ENCODE measurements at places on chromosomes 3 and 15.
A peak's percentile ranks its signal among the peaks of the same experiment; 100 is the strongest.

- no peak for DNase-seq
Measured at GRCh38 chr3:102102394-102102793, 253.1 kb downstream of the NFKBIZ start.

- DNase-seq, result no peak
Measured at GRCh38 chr15:67290319-67290718, 35.7 kb downstream of the IQCH start.

- DNase-seq, result no peak
Measured at GRCh38 chr3:126100634-126101301, 16.8 kb upstream of the SLC41A3 start.

DNA sequence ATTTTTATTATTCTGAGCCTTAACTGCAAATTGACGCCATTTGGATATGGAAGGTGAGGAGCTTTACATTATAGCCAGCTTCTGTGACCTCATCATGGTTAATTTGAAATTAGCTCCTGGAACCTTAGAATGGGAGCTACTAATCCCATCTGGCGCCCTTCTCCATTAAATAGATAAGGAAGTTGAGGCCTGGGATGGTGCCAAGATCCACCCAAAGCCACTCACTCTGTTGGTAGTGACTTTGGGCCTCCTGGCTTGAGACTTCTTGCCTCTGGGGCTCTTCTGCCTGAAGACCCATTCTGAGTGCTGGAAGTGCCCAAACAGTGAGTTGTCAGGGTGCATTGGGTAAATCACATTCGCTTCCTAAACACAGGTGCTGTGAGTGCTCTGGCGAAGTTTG lies 12.0 kb upstream of the HMCES start:
- DNase-seq, result no peak

DNA sequence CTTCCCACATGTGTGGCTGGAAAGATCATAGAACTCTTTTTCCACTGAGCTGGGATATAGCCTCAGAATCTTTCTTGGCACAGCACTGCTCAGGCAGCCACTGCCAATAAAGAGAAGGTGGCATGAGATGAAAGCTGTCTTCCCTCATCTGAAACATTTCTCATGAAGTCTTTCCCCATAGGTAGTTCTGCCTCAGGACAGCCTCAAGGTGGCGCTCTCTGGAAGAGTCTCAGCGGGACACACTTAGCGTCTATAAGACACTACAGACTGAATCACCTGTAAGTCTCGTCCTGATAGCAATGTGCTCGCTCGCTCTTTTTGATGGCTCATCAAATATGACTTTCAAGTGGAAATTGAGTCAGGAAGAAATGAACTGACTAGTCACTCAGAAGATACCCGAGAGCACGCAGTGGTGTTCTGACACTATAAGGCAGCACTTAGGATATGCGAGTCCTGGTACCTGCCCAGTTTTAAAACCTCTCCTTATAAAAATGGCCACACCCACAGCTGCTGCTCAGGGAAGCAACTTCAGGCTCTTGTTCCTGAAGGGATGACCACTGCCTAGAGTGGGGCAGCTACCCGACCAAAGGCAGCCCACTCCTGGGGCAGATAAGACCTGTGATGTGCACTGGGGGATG lies 269.5 kb downstream of the SUCLG2 start:
- DNase-seq, result peak; percentile 8

DNA sequence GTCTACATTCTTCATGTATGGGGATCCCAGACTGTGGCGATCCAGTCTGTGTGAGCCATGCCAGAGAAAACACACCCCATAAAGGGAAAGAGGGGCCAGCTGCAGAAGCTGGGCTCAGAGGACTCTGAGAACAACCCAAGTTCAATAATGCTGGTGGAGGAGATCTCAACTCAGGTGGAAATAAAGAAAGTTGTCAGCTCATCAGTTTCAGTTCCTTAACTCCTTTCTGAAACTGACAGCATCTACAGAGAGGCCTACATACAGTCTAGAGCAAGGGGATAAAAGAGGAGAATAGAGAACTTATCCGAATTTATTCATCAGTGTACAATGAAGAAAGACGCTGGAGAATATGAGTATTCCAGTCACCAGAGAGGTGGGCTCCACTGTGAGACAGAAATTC lies 77.0 kb downstream of the NTRK3 start:
- DNase-seq, result no peak

DNA sequence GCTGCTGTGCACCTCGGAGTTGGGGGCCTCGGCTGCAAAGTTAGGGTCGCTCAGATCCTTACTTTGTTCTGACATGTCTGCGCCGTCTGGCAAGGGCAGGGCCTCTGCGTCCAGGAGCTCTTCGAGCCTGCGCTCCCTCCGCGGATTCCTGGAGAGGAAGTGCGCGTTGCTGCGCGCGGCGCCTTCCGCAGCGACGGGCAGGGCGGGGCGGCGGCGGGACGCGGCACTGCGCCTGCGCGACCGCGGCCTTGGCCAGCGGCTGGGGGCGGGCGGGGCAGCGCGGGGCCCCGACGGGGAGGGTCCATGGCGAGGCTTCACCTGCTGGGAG lies at the start of gene NDN:
TSS of gene NDN (minus strand) at position 163 of the 328 bp plus-strand sequence. CDS start at position 75, 88 bp downstream.
- no peak for DNase-seq

GRCh38 chr15:60721257-60721626 lies 242.3 kb upstream of the ICE2 start:
- DNase-seq, result no peak
